H7 (cell line): ENCODE measurements at places on chromosomes 11 and 22. TPM values are rescaled to one million over a fixed set of nuclear protein-coding genes. Genes with fewer than 3 reads are reported as not detected.

Gene SLC22A9
- not detected in 2 replicates for total RNA-seq

GRCh38 chr11:83140691-83141455 lies 16.1 kb upstream of the PCF11 start:
- DNase-seq, result no peak

GRCh38 chr11:84264066-84264465 lies 977.9 kb upstream of the CCDC90B start:
- no peak for DNase-seq

Gene CDCA5
- 83.8 and 88.7 TPM in 2 replicates for total RNA-seq

GRCh38 chr11:34536056-34536455 lies 22.5 kb upstream of the ELF5 start:
- DNase-seq, result no peak

Gene PARVG
- total RNA-seq, result 0.21 TPM in 1 of 2 replicates, not detected in the other

Gene OR9G1
- total RNA-seq, result not detected in 2 replicates

- DNase-seq, result no peak
Measured at GRCh38 chr11:26319906-26320305, 12.0 kb upstream of the ANO3 start.

Gene TTC12
- 5.9 and 10.3 TPM in 2 replicates for total RNA-seq

Gene RCOR2
- total RNA-seq, result 63.5 and 66.8 TPM in 2 replicates

Gene P2RY2
- 0.11 and 0.35 TPM in 2 replicates for total RNA-seq

Gene SLC22A8
- not detected in 2 replicates for total RNA-seq

- DNase-seq, result no peak
Measured at GRCh38 chr11:134578807-134579723, 167.0 kb upstream of the B3GAT1 start.

Gene RTN4R
- total RNA-seq, result 28.3 and 30.4 TPM in 2 replicates

DNA sequence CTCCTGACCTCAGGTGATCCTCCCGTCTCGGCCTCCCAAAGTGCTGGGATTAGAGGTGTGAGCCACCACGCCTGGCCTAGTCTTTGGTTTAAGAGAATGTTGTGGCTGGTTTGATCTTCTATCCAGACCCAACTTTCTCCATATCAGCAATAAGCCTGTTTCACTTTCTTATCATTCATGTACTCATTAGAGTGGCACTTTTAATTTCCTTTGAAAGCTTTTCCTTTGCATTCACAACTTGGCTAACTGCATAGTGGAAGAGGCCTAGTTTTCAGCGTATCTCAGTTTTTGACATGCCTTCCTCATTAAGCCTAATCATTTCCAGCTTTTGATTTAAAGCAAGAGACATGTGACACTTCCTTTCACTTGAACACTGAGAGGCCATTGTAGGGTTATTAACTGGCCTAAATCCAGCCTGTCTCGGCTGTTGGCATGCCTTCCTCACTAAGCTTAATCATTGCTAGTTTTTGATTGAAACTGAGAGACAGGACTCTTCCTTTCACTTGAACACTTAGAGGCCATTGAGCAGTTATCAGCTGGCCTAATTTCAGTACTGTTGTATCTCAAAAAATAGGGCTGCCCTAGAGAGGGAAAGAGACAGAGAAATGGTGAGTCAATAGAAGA lies 13.1 kb upstream of the RPL3 start:
- no peak for DNase-seq

- no peak for DNase-seq
Measured at GRCh38 chr22:23276656-23277582, 96.6 kb downstream of the BCR start.

- no peak for DNase-seq
Measured at GRCh38 chr11:45331839-45332238, 45.7 kb upstream of the SYT13 start.

Gene FAM227A
- 1.2 and 3.8 TPM in 2 replicates for total RNA-seq

Gene ARHGAP8
- 24.8 and 28.3 TPM in 2 replicates for total RNA-seq

Gene KRTAP5-9
- not detected in 2 replicates for total RNA-seq

Gene ST14
- total RNA-seq, result 4.5 and 4.7 TPM in 2 replicates

GRCh38 chr22:35930933-35931332 lies 97.7 kb downstream of the RBFOX2 start:
- DNase-seq, result peak; percentile 8

DNA sequence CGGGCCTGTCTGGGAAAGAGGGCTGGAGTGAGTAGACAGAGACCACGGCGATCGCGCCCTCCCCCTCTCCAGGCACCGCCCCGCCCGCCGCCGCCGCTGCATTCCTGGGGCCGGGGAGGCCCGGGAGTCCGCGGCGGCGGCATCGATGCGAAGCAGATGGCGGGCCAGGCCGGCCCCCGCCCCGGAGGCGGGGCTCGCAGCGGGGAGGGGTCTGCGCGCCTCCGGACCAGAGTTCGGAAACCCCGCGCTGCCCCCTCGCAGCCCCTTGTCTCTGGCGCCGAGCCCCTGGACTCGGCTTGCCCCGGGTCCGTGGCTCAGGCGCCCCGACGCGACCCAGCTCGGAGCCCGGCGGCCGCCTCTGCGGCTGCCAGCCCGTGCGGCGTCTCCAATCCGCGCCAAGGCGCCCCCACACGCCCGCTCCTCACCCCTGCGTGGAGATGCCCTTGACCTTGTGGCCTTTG lies 1.3 kb downstream of the SCARF2 start:
- peak; percentile 94 for DNase-seq

GRCh38 chr11:101816613-101817012 lies 98.2 kb upstream of the CEP126 start:
- DNase-seq, result no peak

Gene SEPTIN3
- 8.1 and 11.0 TPM in 2 replicates for total RNA-seq

- DNase-seq, result no peak
Measured at GRCh38 chr22:30697975-30698374, 3.3 kb downstream of the OSBP2 start.

GRCh38 chr11:57322256-57323166 lies 2.2 kb downstream of the TNKS1BP1 start:
- peak; percentile 91 for DNase-seq

GRCh38 chr11:86390487-86390886 lies 15.8 kb downstream of the CCDC81 start:
- no peak for DNase-seq

DNA sequence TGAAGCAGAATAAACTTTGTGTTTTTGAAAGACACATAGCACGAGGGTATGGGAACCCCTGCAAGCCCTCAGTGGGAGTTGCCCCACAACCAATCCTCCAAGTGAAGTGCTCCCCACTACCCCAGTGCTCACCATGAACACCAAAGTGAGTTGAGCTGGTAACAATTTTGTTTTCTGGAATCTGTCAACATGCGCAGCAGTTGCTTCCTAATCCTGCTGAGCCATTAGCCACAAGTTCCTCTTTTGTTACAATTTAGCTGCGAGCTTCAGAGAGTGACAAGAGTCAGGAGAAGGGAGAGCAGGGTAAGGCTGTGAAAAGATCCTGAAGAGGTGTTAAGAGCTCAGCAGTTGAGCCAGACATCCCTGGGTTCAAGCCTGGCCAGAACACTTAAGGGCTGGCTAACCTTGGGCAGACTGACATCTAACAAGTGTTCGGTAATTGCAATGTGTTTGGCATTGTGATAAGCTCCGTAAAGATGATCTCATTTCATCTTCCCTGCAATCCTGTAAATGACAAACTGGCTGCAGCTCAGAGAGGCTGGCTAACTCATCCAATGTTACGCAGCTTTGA lies 24.1 kb upstream of the ASPHD2 start:
- DNase-seq, result no peak

Gene GAL3ST1
- 8.4 and 11.9 TPM in 2 replicates for total RNA-seq

Gene HBB
- not detected in 2 replicates for total RNA-seq

- DNase-seq, result peak; percentile 65
Measured at GRCh38 chr11:279966-280705, 1.9 kb downstream of the NLRP6 start.

DNA sequence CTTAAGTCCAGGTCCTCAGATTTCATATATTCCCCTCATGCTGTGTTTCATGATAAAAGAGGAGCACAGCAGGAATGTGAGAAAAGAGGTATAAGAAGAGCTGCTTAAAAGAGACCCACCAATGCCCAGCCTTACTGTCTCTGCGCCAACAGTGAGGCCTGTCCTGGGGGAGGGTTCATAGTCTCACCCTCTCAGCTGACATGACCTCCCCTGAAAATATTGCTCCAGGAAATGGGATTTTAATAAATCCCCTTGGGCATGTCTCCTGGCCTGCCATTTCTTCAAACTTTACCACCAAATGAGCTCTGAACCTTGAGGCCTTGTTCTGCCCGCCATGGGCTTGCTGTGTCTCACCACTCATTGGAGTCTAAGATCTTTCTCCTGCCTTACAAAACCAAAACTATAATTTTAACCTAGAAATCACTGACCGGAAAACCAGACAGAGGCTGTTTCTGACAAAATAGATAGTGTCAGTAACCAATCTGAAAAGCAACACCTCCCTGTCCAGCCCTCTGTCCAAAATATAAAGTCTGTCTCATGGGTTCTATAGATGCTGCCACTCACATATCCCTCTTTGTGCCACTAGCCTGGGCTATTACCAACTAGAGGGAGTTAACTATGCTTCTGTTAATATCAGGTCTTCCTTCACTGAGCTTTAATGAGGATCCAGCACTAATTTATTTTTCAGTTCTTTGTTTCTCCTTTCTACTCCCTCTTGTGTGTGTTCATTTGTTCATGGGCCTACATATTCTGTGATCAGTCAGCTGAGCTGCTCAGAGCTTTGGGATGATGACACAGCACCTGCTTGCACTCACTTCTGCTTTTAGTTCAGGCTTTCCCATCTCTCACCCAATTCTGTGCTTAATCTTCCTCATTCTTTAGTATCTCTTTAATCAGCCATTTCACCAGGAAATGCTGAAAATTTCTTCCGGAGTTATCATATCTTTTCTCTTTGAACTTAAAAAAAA lies at the start of gene OR2AG2:
Gene OR2AG2 (minus strand): TSS at position 51 of the 968 bp plus-strand sequence. CDS start 3,019 bp downstream, outside the sequence.
- DNase-seq, result no peak

- DNase-seq, result no peak
Measured at GRCh38 chr22:32991353-32992101, 66.7 kb downstream of the SYN3 start.

Gene ELMOD1
- 0.07 and 0.15 TPM in 2 replicates for total RNA-seq

Gene POLR3H
- 8.5 and 9.5 TPM in 2 replicates for total RNA-seq

GRCh38 chr22:47207387-47207786 lies 444.9 kb downstream of the TBC1D22A start:
- no peak for DNase-seq

GRCh38 chr11:130650456-130651030 lies 202.1 kb downstream of the ADAMTS15 start:
- no peak for DNase-seq

- peak; percentile 60 for DNase-seq
Measured at GRCh38 chr11:62535802-62536201, 10.8 kb downstream of the AHNAK start.

GRCh38 chr11:73340164-73340563 lies 32.1 kb downstream of the ARHGEF17 start:
- DNase-seq, result no peak

DNA sequence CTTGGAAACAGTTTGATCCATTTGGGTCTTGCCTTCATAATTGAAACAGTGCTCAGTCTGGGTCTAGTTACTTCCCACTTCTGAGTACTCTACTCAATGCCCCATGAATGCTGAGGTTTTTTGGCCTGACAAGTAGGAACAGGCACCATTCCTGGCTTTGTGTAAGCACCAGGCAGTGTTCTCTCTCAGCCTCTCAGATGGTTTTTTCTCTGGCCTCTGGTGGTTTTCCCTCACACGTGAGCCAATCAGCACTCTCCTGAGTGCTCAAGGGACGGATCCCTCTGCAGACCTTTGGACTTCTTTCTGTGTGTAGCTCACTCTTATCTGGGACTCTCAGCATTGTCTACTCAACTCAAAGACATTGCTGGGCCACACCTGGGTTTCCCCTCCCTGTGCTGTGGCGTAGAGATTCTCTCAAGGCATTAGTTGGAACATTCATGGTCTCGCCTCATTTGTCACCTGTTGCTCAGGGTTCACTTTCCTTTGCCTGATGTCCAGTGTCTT lies 21.3 kb downstream of the SIK2 start:
- DNase-seq, result no peak

- DNase-seq, result peak; percentile 39
Measured at GRCh38 chr11:69492201-69492991, 10.9 kb downstream of the LINC01488 start.

DNA sequence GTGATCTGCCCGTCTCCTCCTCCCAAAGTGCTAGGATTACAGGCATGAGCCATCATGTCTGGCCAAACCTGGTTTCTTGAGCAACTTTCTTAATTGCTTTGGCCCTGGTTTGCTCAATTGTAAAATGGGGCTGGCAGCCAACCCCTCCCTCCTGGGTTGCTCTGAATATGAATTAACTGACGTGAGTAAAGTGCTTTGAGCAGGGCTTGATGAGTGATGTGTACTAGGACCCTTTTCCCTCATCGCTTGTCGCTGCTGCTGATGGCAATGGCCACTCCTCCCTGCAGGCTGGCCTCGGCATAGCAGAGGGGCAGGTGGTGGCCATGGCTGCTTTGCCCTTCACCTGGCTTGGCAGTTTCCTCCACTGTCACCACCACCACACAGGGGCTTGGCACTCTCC lies 41.5 kb downstream of the RNF141 start:
- DNase-seq, result peak; percentile 30

Gene ACR
- total RNA-seq, result 0.07 TPM in 1 of 2 replicates, not detected in the other
